ENCODE measurements at places on chromosomes 11 and 22. TPM values are rescaled to one million over a fixed set of nuclear protein-coding genes. Genes with fewer than 3 reads are reported as not detected.

- DNase-seq: no peak
These were observed 876 bp upstream of the UBE2L6 start for GRCh38 chr11:57568330-57568766.

DNA sequence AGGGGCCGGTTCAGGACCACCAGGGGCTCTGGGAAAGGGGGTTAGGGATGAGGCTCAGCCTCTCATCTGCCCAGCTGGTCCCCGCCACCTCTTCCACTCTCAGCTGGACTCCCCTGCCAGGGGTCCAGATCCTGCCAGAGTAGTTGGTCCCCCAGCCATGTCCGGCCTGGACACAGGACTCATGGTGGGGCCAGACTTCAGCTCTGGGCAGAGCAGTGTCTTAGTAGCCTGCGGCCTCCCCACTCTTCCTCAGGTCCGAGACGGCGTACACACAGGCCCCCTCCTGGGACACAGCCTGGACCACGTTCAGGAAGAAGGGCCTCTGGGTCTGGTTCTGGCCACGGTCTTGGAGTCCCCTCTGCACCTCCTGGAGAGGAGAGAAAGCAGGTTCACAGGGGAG is 25.1 kb downstream of the GGT5 start:
- no peak for DNase-seq

- no peak for DNase-seq
These were observed 437.3 kb downstream of the METTL15 start for GRCh38 chr11:28545536-28545935.

DNA sequence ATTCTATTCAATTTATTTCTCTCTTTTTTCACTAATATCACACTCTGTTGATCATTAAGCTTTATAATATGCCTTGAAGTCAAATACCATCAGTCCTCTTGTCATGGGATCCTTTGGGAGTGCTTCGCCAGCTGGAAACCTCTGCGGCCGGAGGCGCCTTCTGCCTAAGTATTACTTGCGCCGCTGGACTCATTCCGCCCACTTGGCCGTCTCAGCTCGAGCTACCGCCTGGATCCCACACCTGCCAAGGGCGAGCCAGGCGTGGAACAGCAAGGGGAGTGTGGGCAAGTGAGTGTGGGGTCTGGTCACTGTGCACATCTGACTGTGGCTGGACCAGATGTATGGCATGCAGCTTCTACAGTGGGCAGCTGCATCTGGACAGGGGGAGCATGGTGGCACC is 9.1 kb upstream of the MAP6 start:
- no peak for DNase-seq

DNA sequence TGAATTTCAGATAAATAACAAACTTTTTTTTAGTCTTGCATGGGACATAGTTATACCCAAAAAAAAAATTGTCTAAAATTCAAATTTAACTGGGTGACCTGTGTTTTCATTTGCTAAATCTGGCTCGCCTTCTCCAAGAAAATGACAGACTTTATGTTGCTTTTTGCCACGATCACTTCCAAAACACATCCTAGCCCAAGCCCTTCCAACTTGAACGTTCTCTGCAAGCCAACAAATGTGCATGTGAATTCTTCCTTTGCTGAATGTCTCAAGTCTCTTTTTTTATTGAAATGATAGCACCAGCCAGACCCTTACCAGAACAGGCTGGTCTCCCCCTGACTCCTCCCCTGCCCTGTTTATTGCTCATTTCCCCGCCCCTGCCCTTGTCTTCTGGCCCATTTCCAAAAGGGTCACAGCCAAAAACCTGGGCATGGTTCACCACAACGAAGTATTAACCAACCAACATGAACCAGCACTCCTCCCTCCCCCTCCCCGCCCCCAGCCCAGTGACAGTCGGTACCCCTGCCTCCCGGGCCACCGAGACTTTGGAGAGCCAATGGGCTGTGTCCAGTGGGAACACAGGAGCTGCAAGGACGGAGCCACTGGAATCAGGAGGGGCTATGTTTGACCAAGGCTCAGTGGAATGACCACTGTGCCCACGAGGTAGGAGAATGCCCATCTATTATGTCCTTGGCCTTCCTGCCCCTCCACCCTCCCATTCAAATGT is 63.2 kb downstream of the BTG4 start:
- no peak for DNase-seq

DNA sequence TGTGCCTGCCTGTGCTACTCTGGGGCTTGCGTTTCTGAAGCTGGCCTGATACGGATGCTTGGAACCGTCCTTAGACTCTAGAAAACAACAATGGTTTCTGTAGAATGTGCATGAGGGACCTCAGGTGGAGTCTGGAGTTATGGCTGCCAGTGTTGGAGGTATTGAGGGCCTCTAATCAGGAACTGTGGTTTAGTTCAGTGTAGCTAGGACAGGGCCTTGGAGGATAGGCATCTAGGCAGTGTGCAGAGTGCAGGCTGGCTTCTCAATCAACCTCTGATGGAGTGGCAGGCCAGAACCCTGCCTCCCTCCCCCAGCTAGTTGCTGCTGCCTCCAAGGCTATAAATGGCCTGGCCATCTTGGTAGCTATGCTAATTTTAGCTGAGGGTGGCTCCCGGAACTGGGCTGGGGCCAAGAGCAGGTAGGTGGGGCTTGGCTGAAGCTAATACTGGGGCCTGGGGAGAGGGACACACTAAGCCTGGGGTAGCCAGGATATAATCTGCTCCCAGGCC is 4.0 kb downstream of the STIM1 start:
- peak; percentile 91 for DNase-seq

GRCh38 chr11:17605651-17606122 is 58.6 kb downstream of the OTOG start:
- no peak for DNase-seq

Gene C11orf86
- not detected for total RNA-seq

Gene PARVB
- 98.1 TPM for total RNA-seq

GRCh38 chr11:115961159-115962003 is 457.2 kb upstream of the CADM1 start:
- DNase-seq: no peak

DNA sequence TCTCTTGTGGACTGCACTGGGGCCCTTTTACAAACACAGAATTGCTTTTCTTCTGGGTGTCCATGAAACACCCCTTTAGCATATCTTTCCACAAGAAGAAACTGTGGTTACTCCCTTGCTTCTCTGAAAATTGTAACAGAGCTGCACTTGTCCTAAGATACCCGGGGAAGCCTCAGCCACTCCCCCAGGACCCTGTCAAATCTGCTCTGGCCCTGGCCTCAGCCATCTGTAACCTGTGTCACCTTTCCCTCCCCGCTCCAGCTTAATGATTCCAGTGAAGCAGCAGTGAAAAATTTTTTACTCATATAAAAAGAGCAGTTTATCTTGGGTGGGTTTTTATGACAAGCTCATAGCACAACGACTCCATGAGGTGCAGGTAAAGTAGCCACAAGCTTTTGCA is 3.4 kb upstream of the DUSP18 start:
- DNase-seq: no peak

Data from cardiac septum (tissue), 1 donor.